ENCODE measurements at places on chromosomes 16 and 17. TPM values are rescaled to one million over a fixed set of nuclear protein-coding genes. Genes with fewer than 3 reads are reported as not detected.

The HOXB6 gene
- total RNA-seq = 3.8 TPM

The NR1D1 gene
- total RNA-seq = 10.2 TPM

The PLXDC1 gene
- total RNA-seq = 0.02 TPM

The RGS9 gene
- total RNA-seq = 7.4 TPM

The GAS7 gene
- 0.23 TPM for total RNA-seq

The TBC1D26 gene
- total RNA-seq = 0.07 TPM

The CTRB1 gene
- not detected for total RNA-seq

The TSPOAP1 gene
- total RNA-seq = not detected

The TNFRSF17 gene
- total RNA-seq = not detected

The KRTAP9-2 gene
- total RNA-seq = not detected

The SEPTIN12 gene
- total RNA-seq = not detected

The TBC1D3 gene
- not detected for total RNA-seq

The MT2A gene
- total RNA-seq = 2,510 TPM

The SULT1A1 gene
- total RNA-seq = 5.2 TPM

The SLC16A11 gene
- total RNA-seq = not detected

The SMIM36 gene
- not detected for total RNA-seq

The GSDMA gene
- total RNA-seq = not detected

The PGS1 gene
- 26.4 TPM for total RNA-seq

The CTRL gene
- 1.5 TPM for total RNA-seq

The AANAT gene
- total RNA-seq = 0.35 TPM

The GPRC5B gene
- 35.6 TPM for total RNA-seq

The ABCA8 gene
- total RNA-seq = 0.33 TPM

The HEATR9 gene
- not detected for total RNA-seq

The GLP2R gene
- 16.7 TPM for total RNA-seq

The NXN gene
- total RNA-seq = 24.8 TPM

The TMEM88 gene
- 0.66 TPM for total RNA-seq

The GDE1 gene
- total RNA-seq = 79.6 TPM

The ALOX15 gene
- 0.08 TPM for total RNA-seq

The UNC45B gene
- not detected for total RNA-seq

The SLC46A1 gene
- total RNA-seq = 19.9 TPM

The ABCA10 gene
- 0.07 TPM for total RNA-seq

The ITGB3 gene
- total RNA-seq = 7.1 TPM

The DHRS13 gene
- 6.4 TPM for total RNA-seq

The CDH5 gene
- 0.23 TPM for total RNA-seq
